ENCODE measurements at places on chromosomes 3 and 15.

DNA sequence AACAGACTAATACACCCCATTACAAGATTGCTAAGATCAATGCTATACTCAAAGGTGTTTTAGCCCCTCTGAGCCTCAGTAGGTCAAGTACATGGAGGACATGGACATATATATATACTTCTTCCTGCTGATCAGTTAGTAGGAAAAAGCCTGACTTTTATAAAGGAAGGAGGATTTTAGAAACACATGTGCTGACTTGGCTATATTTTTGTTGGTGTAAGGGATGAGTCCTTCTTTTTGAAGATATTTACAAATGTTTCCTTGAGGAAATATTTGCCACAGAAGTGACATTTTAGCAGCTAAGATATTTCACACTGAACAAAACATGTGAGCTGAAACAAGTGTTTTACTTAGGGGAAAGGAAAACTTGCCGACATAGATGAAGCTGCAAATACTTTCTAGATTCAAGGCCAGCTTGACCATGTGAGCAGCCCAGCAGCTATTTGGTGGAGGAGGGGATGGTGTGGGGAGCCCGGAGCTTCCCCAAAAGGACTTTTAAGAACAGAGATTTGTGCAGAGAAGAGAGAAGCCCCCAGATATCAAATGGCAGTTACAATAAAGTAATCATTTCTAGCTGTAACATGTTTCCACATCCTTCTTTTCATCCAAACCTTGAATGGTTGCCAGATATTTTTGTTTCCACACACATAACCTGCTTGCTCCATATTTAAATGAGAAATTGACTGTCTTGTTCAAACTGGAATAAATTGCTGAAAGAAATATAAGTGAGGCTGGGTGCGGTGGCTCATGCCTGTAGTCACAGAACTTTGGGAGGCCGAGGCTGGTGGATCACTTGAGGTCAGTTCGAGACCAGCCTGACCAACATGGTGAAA lies 111.7 kb upstream of the NR2F2 start:
- H3K36me3 ChIP-seq: no peaks in the 10 kb centered on the region
- no peaks in the 10 kb centered on the region for H3K4me1 ChIP-seq
- no peaks in the 10 kb centered on the region for H3K27me3 ChIP-seq

GRCh38 chr15:36893276-36893675 lies 207.1 kb downstream of the MEIS2 start:
- no peak overlapping the region for H3K27ac ChIP-seq
- no peak overlapping the region for H3K4me3 ChIP-seq
- DNase-seq: no peak
- no peaks in the 10 kb centered on the region for H3K36me3 ChIP-seq
- H3K4me1 ChIP-seq: no peaks in the 10 kb centered on the region
- H3K27me3 ChIP-seq: no peaks in the 10 kb centered on the region

DNA sequence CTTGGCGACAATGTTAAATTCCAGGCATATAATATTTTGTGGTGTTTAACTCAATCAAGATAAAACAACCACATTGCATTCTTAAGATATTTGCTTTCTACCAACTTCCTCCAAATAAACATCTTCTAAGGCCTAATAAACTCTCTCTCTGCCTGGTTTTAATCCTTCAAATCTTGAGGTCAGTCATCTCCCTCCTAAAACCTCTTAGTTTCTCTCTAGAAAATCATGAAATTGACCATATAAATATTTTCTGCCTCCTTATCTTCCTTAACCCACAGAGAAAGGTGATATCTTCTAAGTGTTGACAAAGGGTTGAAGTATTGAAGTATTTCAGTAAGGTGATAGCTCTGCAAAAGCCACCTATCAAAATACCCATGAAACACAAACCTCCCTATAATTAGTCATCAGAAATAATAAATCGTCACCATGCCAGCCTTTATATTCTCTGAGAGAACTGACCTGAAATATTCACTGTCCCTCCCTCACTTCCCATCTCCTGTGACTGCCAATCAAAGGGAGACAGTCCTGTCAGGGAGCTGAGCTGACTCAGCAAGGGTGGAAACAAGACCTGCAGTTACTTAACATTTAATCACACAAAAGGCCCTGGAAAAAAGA lies 1261.1 kb downstream of the ROBO1 start:
- no peak overlapping the region for H3K27ac ChIP-seq
- no peaks in the 10 kb centered on the region for H3K4me1 ChIP-seq
- DNase-seq: no peak
- no peak overlapping the region for H3K4me3 ChIP-seq
- H3K27me3 ChIP-seq: no peaks in the 10 kb centered on the region

DNA sequence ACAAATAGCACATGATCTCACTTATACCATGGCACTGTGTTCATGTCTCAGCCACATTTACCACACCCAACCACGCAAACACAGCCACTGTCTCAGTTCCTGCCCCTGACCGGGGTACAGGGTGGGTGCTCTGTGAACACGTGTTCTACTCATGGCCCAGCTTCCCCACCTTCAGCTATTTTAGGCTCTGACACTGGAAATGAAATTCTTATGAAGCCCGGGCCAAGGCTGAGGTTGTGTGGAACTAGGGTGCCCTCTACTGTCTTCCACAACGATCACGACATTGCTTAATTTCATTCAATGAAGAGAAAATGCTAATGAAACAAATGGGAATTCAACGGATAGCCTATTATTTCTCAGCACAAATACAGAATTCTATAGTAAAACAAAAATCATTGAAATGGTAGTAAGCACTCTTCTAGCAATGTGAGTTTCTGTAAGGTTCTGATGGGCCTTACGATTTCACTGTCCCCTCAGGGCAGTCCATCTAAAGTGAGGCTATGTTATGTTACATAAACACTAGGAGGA lies 2.1 kb upstream of the GABRA5 start:
- no peak overlapping the region for H3K4me3 ChIP-seq
- no peaks in the 10 kb centered on the region for H3K4me1 ChIP-seq
- H3K36me3 ChIP-seq: no peaks in the 10 kb centered on the region
- no peaks in the 10 kb centered on the region for H3K27me3 ChIP-seq

GRCh38 chr15:52258461-52258860 lies 37.1 kb downstream of the MYO5C start:
- no peak for DNase-seq
- no peaks in the 10 kb centered on the region for H3K36me3 ChIP-seq
- peaks cover 45% of the 10 kb centered on the region for H3K4me1 ChIP-seq
- no peaks in the 10 kb centered on the region for H3K27me3 ChIP-seq

GRCh38 chr3:62036726-62037125 lies 336.6 kb downstream of the FEZF2 start:
- no peak overlapping the region for H3K4me3 ChIP-seq
- H3K27ac ChIP-seq: no peak overlapping the region
- no peaks in the 10 kb centered on the region for H3K4me1 ChIP-seq
- no peaks in the 10 kb centered on the region for H3K27me3 ChIP-seq
- no peaks in the 10 kb centered on the region for H3K36me3 ChIP-seq

DNA sequence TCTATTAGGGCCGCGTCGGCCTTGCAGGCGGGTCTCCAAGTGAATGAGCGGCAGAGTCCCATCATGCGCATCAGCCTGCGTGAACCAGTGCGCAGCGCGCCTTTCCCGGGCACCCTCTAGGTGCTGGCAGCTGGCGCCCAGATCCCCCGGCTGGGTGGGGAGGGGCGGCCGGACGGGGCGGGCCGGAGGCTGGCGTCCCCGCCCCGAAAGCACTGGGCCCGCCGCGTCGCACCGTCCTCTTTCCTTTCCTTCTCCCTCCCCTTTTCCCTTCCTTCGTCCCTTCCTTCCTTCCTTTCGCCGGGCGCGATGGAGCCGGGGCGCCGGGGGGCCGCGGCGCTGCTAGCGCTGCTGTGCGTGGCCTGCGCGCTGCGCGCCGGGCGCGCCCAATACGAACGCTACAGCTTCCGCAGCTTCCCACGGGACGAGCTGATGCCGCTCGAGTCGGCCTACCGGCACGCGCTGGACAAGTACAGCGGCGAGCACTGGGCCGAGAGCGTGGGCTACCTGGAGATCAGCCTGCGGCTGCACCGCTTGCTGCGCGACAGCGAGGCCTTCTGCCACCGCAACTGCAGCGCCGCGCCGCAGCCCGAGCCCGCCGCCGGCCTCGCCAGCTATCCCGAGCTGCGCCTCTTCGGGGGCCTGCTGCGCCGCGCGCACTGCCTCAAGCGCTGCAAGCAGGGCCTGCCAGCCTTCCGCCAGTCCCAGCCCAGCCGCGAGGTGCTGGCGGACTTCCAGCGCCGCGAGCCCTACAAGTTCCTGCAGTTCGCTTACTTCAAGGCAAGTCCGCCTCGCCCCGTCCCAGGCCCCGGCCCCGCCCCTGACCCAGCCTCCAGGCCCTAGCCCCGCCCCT lies at the start of gene CRTAP:
Gene CRTAP, plus strand, starts transcription at position 243 of the 850 bp plus-strand sequence. Its CDS starts 64 bp downstream, at position 307.
- H3K27me3 ChIP-seq: no peaks in the 10 kb centered on the region
- no peaks in the 10 kb centered on the region for H3K36me3 ChIP-seq
- peak; percentile 93 for DNase-seq
- H3K27ac ChIP-seq: peak within 1 kb of the TSS; percentile 77
- H3K4me3 ChIP-seq: peak within 1 kb of the TSS; percentile 65
- peaks cover 10% of the 10 kb centered on the region for H3K4me1 ChIP-seq

DNA sequence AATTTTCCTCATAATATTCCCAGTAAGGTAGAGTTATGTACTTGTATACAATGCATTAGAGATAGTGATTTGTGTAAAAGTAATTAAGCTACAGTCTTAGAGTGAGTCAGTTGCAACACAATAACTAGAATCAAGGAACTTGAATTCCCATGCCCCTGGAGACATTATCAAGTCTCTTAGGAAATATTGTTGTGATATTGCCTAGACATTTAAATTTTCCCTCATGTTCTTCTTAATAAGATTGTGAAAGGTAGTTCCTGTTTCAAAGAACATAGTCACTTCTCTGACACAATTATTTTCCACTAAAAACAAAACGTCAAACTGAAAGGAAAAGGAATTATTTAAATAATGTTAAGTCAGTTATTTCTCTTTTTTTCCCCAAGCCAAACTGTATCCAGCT lies 13.0 kb upstream of the ATP1B3 start:
- no peak overlapping the region for H3K4me3 ChIP-seq
- no peaks in the 10 kb centered on the region for H3K36me3 ChIP-seq
- no peak for DNase-seq
- no peak overlapping the region for H3K27ac ChIP-seq

GRCh38 chr3:62574266-62574898 lies 201.0 kb upstream of the FEZF2 start:
- no peaks in the 10 kb centered on the region for H3K36me3 ChIP-seq
- H3K4me1 ChIP-seq: 0 out of 2 replicates have a peak, but pooled peaks cover 3% of the 10 kb centered on the region
- no peaks in the 10 kb centered on the region for H3K27me3 ChIP-seq
- DNase-seq: no peak
- no peak overlapping the region for H3K4me3 ChIP-seq
- H3K27ac ChIP-seq: no peak overlapping the region

DNA sequence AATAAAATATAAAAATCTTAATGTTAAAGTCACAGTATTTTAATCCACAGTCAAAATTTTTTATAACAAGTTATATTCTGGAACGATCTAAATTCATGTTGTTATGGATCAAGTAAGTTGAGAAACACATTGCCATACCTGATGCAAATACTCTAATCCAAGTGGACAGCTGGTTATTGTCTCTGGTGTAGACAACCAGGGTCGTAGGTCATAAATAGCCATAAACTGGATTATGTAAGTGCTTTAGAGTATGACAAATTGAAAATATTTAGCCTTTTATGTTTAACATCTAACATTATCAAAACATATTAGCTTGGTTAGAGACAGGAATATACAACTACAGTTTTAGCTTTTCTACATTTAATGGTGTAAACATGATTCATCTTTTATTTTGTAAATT lies 53.0 kb downstream of the PLSCR2 start:
- H3K4me1 ChIP-seq: no peaks in the 10 kb centered on the region
- no peak overlapping the region for H3K4me3 ChIP-seq
- H3K27ac ChIP-seq: no peak overlapping the region
- H3K27me3 ChIP-seq: no peaks in the 10 kb centered on the region
- no peak for DNase-seq

All from MM.1S (cell line).